ENCODE measurements at places on chromosomes 6 and 20.
A peak's percentile ranks its signal among the peaks of the same experiment; 100 is the strongest.

DNA sequence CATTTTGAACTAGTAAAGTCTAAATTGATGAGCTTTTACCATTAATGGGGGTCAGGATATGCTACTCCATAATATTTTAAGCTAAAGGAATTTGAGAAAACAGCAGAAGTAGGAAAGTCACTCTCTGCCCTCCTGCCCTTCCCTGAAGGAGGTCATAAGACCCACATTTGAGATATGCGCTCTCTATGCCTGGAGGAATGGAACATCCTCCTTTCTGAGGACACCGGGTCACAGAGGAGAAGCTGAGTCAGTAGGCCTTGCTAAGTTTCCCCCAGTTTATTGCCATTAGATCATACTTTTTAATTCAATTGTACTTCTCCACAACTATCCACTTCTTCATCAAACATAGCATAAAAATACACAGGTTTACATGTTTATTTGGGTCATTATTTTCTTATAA is 40.3 kb downstream of the AKAP7 start:
- DNase-seq, result no peak

GRCh38 chr6:153989989-153990388 is 49.1 kb upstream of the OPRM1 start:
- no peak for DNase-seq

- DNase-seq, result no peak
Observed at GRCh38 chr20:25238319-25239037, 9.4 kb upstream of the PYGB start.

GRCh38 chr6:2529211-2529719 is 221.5 kb downstream of the MYLK4 start:
- DNase-seq, result no peak

DNA sequence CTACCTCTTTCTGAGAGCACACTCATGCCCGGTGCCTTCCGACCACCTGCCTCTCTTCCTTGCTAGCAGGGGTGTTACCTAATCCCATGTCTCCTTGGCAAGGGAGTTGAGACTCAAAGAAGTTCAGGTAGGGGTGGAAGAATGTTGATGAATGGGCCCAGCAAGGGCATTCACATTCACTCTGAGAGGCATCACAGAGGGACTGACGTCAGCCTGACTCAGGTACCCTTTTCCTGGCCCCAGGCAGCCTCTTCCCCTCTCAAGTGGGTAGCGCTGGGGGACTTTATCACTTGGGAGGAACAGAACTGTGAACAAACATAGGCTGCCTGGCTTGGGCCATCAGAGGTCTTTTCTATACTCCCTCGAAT is 35.3 kb downstream of the HM13 start:
- DNase-seq, result no peak

GRCh38 chr20:4335722-4336121 is 320.4 kb upstream of the RNF24 start:
- DNase-seq, result no peak

DNA sequence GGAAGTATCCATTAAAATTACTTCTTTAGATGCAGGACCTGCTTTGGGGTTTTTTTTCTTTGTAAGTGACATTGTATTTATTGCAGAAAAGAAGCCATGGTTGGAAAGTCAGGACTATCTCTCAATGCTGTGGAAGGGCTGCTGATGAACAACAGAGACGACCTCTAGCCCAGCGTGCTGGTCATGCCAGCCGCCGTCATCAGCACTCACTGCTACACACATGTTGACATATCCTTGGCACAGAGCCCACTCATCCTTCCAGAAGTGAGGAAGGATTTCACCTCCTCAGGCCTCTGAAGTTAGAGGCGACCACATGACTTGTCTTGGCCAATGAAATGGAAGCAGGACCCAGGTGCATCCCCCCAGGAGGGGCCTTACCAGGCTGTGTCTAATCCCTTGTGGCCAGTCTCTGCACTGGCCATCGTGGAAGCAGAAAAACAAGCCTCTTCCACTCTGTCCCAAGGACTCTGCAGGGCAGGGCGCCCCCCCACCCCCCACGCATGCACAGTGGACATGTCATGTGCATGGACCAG is 343.5 kb downstream of the TAF4 start:
- DNase-seq, result no peak

DNA sequence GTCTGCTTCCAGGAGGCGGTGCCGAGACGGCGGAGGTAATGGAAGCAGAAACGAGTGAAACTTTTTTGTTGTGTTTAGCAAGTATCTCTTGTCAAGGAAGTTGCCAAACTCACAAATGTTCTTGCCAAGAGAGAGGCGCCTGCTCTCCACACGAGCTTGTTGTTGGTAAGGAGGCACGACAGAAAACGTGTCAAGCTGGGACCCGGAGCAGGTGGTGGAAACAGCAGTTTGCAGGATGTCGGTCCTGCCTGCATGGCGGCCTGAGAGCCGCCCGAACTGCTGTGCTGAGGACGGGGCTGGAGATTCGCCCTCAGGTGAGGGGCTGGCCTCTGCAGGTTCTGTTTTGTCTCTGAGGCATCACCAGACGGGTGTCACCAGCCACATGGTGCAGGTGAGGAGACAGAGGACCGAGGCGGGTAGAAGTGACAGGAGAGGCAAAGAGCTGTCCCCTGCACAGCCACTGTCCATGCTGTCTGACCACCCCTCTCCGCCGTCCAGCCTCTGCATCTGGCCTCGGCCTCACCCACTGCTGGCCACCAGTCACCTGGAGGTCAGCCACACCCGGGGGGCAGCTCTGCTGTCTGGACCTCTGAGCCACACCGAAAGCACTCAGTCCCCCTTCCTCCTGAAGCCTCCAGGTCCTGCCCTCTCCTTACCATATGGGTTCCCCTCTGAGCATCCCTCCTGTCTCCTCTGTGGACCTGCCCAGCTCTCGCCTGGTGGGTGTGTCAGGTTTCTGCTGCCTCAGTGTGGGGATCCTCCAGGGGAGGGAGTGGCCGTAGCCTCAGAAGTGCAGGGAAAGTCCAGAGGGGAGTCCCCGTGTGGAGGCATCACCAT is 261.5 kb downstream of the TAF4 start:
- DNase-seq, result no peak

GRCh38 chr6:135913785-135914184 is 62.3 kb downstream of the PDE7B start:
- no peak for DNase-seq

GRCh38 chr20:62616728-62617621 is 25.3 kb upstream of the SLCO4A1 start:
- DNase-seq, result peak; percentile 44

DNA sequence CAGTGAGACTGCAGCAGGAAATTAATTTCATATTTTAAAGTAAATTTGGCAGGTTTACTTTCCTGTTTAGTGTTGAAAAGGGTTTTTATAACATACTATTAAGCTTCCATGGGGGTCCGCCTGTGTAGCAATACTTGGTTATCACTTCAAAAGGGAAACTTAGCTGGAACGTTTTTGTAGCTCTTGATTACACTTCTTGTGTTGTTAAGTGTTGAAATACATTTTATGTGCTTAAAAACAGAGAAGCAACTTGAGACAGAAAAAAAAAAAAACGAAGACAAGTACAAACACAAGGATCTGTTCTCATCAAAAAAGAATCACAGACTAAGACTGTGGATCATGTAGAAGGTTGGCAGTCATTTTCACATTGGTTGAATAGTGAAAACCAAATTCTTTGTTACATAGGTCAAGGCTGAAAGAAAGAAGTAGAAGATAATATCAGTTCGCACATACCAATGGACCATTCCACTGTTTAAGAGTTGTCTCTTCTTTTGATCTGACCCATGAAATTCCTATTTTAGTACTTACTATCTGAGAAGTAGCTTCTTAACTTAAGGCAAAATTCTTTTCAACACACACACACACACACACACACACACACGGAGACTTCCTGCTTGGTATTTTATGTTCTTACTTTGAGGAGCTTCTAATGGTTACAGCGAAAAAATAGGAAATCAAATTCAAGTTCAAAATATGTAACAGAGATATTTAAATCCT is 113.9 kb upstream of the SLC35B3 start:
- no peak for DNase-seq

Measured in CD8-positive, alpha-beta T cell (primary cell).